Heart right ventricle (tissue), 16 donors: ENCODE measurements at places on chromosomes 13 and 19. TPM values are rescaled to one million over a fixed set of nuclear protein-coding genes. Genes with fewer than 3 reads are reported as not detected.

Gene LRRC63
- not detected for total RNA-seq

- H3K36me3 ChIP-seq, result no peaks in the 10 kb centered on the region
- DNase-seq, result no peak
- H3K4me3 ChIP-seq, result no peak overlapping the region
- H3K4me1 ChIP-seq, result no peaks in the 10 kb centered on the region
- no peak overlapping the region for H3K27ac ChIP-seq
- H3K27me3 ChIP-seq, result no peaks in the 10 kb centered on the region
Observed at GRCh38 chr13:84121456-84121855, 239.2 kb upstream of the SLITRK1 start.

Gene BRSK1
- total RNA-seq, result 3.6 TPM

GRCh38 chr13:96193728-96194310 lies 103.9 kb downstream of the HS6ST3 start:
- H3K27me3 ChIP-seq, result peaks cover 7% of the 10 kb centered on the region
- no peak overlapping the region for H3K27ac ChIP-seq
- DNase-seq, result no peak
- no peak overlapping the region for H3K4me3 ChIP-seq

DNA sequence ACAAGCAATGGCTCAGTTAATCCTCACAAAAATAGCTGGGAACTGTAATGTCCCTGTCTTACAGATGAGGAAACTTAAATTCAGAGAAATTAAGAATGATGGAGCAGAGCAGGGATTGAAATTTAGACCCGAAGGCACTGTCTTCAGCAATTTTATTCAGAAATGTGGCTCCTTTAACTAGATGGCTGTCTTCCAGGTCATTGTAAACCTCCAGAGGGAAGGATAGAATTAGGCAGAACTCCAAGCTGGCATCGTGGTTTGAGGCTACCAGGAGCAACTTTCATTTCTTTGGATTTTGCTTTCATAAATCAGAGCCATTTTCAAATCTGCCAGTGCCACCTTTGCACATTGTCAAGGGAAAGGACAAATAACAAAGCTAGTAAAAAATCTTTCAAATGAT lies 339.0 kb downstream of the DCT start:
- no peak overlapping the region for H3K4me3 ChIP-seq
- H3K27me3 ChIP-seq, result no peaks in the 10 kb centered on the region
- no peaks in the 10 kb centered on the region for H3K36me3 ChIP-seq
- no peaks in the 10 kb centered on the region for H3K4me1 ChIP-seq
- no peak overlapping the region for H3K27ac ChIP-seq
